AG04449 (cell line): ENCODE measurements at places on chromosomes 7 and 10.

DNA sequence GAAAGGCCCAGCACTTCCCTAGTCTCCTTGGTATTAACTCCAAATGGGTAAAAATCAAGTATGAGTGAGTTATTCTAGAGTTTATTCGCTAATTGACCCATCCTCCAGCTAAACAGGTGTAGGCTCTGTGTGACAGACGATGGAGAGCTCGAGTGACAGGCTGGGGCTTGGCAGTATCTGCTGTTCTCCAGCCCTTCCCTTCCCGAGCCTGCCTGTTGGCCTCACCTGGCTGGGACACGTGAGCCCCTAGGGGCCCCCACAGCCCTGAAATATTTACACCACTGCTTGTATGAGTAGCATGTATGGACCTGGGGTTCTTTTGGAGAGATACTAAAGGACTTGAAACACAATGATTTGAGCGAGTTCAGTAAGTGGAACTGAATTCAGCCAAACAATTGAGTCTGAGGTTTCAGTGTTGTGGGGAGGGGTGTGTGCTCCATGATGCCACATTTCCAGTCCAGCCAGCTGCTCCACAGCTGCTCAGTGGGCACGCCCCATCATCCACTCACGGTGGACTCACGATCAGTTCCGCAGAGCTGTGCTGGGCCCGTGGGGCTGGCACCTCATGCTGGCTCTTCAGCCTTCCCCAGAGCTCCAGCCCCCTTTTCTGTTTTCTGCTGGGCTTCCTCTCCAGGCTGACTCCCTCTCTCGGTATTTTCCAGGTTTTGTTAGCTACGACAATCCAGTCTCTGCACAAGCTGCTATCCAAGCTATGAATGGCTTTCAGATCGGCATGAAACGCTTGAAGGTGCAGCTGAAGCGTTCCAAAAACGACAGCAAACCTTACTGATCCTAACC, 283.0 kb downstream of the USP6NL start:
- DNase-seq, result no peak

DNA sequence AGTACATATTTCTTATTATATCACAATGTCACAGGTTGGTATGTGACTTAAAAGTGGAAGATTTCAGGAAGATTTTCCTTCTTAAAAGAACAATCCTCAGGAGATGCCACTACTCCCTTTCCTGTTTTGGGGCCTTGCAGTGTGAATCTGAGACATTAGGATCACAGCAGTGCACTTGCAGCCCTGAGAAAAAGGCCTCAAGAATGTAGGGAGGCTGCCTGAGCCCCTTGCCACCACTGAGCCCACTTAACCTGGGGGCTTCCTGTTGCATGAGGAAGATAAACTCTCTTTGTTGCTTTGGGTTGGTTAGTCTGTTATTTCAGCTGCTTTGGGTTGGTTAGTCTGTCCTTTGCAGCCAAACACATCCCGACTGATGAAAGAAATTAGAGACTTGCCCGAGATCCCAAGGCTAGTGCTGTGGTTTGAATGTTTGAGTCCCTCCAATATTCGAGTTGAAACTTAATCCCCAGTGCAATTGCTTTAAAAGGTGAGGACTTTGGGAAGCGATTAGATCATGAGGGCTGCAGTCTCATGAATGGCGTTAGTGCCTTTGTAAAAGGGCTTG, 151.3 kb upstream of the SP4 start:
- no peak for DNase-seq

DNA sequence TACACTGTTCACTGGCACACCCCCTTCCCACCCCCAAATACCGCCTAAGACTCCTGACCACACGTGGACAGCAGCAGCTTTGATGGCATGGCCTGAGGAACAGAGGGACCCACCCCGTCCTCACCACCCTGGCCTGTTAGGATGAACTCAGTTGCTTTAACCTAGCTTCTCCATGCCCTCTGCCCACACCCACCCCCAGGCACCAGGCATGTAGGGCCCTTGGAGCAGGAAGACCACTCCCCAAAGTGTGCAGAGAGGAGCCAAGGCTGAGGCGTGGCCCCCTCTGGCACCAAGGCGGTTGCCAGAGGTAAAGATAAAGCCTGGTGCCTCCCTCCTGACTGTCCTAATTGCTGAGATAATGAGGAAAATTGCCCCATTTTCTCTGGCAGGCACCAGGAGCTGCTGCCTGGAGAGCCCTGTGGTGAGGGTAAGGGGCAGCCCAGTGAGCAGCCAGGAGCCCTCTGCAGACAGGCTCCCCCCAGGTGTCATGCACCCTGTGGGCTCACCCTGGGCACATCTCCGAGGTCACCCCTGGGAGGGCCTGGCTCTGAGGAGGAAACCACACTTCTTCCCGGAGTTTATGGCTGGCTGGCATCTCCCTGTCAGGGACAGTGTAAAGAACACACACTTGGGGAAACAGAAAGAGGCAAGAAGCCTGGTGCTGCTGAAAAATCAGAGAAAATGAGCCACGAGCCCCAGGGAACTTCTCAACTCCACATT, 47.7 kb downstream of the LRRC20 start:
- DNase-seq, result no peak

DNA sequence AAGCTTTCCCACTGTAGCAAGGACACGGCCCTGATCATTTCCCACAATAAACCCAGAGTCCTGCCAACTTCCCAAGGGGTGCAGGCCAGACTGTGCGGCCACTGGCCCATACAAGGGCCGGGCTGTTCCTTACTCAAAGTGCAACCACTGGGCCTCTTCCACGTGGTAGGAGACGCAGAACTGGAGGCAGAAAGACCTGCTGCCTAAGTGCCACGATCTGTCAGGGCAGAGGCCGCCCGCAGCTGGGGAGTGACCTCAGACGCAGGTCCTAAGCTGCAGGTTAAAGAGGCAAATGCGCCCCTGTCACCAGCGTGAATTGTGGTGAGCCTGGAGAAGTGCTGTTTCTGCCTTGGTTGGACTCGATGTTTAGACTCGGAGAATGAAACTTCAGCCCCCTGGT, 26.2 kb downstream of the GPER1 start:
- DNase-seq, result no peak

- no peak for DNase-seq
These were observed 4.6 kb upstream of the ZNF862 start for GRCh38 chr7:149833495-149834130.

GRCh38 chr7:148865283-148865682, 18.8 kb downstream of the EZH2 start:
- no peak for DNase-seq

GRCh38 chr7:112869111-112869774, 79.0 kb upstream of the TMEM168 start:
- DNase-seq, result no peak

DNA sequence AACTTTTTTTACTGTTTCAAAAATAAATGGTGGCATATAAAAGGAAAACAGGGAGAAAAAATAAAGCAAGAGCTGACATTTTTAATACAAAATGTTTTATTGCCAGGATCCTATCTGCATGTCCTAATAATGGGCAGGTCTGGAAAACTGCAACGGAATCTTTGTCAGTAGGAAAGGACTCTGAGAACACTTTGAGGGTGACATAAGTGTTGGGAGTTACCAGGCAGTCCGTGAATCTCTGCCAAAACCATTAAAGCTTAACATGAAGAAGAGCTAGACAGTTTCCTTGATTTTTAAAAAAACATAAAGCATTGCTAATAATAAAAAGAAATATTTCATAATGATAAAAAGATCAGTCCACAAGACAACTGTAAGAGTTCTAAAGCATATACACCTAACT, 80.7 kb downstream of the AGMO start:
- DNase-seq, result no peak

GRCh38 chr10:132838346-132838970, 52.5 kb upstream of the NKX6-2 start:
- DNase-seq, result no peak

DNA sequence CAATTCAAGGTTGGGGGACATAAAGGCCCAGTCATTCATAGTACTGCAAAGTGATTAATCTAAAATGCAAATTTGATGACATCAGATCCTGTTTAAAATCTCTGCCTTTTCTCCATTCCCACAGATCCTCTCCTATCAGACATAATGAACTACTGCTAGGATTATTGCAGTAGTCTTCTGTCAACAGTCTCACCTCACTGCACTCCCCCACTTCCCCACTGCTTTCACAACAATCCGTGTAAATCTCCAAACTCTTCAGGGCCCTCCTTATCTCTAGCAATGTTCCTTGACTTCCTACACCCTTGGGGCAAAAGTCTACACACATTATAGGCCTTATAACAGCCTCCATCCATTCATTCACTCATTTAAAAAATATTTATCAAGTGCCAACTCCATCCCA, 112.4 kb downstream of the KBTBD2 start:
- DNase-seq, result no peak

GRCh38 chr10:60389413-60390025, at the start of gene ANK3:
ANK3 (minus strand) TSS chr10:60389875; CDS start chr10:60389538, 337 bp downstream.
- no peak for DNase-seq
